ENCODE measurements at places on chromosomes 4 and X. TPM values are rescaled to one million over a fixed set of nuclear protein-coding genes. Genes with fewer than 3 reads are reported as not detected.

DNA sequence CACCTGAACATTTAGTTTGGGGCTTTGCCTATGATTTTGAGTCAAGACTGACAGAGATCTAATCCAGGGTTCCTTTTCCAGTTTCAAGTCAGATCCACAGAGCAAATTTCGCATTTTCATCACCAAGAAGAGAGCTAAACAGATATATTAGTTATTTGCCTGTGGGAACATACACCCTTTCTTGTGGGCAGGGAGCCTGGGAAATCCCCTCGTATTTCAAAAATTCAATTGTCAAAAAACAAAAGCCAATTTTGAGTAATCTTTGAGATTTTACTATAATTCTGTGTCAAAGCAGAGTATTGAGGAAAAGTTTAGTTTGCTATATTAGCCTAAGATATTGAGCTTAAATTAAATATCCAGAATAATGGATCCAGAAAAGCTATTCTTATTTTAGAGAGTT is 56.6 kb downstream of the AFM start:
- no peak for DNase-seq

- DNase-seq, result no peak
Measured at GRCh38 chrX:20015422-20015821, 24.6 kb upstream of the BCLAF3 start.

DNA sequence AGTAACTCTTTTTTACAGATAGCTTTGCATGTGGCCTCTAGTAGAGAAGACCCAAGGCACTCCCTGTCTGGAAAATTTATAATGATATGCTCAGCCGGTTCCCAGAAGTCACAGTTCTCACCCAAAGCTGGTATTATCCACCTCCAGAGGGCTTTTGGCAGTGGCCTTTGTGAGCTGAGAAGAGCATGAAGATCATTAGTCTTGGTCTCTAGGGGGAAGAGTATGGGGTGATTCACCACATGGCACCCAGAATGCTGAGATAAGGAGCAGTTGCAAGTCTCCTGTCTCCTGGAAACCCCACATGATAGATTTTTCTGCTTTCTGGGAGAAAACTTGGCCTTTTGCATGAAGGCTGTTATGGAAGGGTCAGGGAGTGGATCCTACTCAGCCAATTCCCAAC is 75.4 kb upstream of the PRPS1 start:
- no peak for DNase-seq

- no peak for DNase-seq
Measured at GRCh38 chr4:6562931-6563901, 11.8 kb upstream of the MAN2B2 start.

- no peak for DNase-seq
Measured at GRCh38 chr4:128298146-128298758, 10.6 kb upstream of the PGRMC2 start.

Gene P2RY4
- not detected for total RNA-seq

- peak; percentile 26 for DNase-seq
Measured at GRCh38 chr4:168514249-168514852, 17.5 kb downstream of the PALLD start.

DNA sequence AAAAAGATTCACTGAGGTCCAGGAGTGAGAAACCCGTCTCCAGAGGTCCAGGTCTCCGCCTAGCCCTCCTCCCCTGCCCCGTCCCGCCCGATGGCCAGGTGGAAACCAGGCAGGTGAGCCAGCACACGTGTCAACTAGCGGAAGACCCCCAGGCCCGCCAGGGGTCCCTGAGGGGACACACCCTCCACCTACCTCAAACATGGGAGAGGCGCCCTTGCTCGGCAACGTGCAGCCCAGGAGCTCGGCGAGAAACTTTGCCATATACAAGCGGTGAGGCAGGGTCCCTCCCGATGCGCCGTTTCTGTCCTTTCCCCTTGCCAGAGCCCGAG is 330.0 kb downstream of the HNRNPD start:
- DNase-seq, result no peak

DNA sequence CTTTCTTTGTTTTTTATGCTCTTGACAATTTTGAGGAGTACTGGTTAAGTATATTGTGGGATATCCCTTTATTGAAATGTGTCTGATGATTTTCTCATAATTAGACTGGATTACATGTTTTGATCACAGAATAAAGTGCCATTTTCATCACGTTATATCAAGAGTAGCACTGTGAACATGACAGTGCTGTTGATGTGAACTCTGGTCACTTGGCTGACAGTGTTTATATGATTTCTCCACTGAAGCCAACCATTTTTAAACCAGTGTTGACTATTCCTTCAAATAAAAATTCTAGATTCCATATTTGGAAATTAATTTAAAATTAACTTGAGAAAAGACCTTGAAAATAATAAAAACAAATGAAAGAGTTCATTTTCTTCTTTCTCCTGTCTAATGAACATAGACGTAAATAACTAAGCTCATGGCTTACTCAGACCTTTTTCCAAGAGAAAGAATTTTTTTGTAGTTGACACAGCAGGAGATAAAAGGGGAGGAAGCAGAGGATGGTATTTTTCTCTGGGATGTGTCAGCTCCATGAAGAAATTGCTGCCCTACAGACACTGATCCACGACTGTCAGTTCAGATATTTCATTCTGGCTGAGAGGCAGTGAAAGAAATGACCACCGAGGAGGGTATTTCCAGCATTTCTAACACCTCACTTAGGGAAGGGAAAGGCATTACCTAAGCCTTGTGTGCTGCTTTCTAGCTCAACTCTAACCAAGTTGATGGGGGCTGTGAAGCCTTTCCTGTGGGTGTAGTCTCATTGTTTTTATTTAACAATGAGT is 150.9 kb upstream of the ANK2 start:
- peak; percentile 62 for DNase-seq

Gene EDA
- total RNA-seq, result 2.0 TPM

Gene KIAA1210
- not detected for total RNA-seq

Measured in HT1080 (cell line).